Stimulated activated CD8-positive, alpha-beta memory T cell treated with anti-CD3 and anti-CD28 coated beads, Interleukin-7, amount 100 ng/mL, for 1 hour (primary cell): ENCODE measurements at places on chromosomes 2 and 18.

- DNase-seq, result no peak
Observed at GRCh38 chr2:228786901-228787300, 484.2 kb downstream of the PID1 start.

- DNase-seq, result no peak
Observed at GRCh38 chr2:102141970-102142828, at the start of gene IL1R1. IL1R1 (plus strand) TSS chr2:102142746; CDS start chr2:102157725, 14,979 bp downstream.

DNA sequence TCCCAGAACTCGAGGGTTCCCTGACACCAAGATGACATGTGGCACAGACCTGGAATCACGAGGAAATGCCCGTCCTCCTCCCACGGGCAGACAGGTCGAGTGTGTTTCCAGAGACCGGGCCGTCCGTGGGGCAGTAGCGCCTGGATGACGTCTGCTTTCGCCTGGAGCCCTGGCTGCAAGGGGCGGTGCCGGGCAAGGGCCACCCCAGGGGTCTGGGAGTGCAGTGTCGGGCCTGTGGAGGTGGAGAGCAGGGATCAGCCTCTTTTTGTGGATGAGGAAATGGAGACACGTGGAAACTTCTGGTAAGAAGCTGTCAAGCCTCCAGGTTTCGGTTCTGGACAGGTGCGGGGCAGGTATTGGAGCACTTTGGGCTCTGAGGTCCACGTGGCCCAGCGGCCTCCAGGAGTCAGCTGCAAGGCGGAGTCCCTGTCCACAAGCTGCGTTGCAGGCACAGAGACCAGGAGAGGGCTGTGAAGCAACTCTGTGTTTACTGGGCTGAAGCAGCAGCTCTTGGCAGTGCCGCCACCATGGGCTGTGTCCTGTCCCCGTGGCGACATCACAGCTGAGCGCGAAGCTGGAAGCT is 25.6 kb downstream of the NFATC1 start:
- DNase-seq, result no peak

DNA sequence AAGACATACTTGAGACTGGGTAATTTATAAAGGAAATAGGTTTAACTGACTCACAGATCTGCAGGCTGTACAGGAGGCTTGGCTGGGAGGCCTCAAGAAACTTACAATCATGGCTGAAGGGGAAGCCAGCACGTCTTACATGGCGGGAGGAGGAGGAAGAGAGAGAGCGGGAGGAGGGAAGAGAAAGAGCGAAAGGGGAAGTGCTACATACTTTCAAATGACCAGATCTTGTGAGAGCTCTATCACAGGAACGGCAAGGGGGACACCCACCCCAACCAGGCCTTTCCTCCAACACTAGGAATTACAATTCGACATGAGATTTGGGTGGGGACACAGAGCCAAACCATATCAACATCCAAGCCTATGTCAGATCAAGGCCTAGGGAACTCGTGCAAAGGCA is 24.2 kb downstream of the MYL12B start:
- no peak for DNase-seq

GRCh38 chr2:8835279-8835678 is 2.1 kb downstream of the KIDINS220 start:
- DNase-seq, result no peak

DNA sequence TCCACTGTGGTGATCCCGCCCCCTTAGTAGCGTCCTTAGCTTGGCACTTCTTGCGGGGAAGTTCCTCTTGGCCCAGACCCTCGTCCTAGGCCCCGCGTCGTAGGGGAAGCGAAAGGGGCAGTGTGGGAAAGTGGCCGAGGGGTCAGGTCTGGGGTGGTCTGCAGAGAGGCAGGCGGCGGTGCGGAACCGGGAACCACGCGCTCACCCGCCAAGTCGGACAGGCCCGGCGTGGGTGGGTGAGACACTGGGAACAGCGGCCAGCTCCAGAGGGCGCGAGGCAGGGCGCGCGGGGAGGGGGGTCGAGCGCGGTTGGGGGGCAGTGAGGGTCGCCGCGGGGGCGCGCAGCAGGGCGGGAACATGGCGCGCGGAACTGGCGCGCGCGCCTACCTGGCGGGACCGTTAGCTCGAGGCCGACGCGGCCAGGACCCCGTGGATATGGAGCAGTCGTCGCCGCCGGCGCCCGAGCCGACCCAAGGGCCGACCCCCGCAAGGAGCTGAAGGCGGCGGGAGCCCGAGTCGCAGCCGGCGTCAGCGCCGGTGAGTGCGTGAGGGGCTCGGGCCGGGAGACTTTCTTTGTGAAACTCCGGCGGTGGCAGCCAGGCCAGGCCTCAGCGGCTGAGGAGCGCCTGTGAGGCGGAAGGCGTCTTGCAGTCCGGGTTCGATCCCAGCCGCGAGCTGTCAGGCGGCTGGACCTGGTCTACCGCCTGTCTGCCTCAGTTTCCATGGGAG is 2896.7 kb upstream of the TEKT4 start:
- no peak for DNase-seq

- no peak for DNase-seq
Observed at GRCh38 chr2:170712653-170713542, 2.2 kb upstream of the SP5 start.

GRCh38 chr2:23426263-23426905 is 41.4 kb downstream of the KLHL29 start:
- DNase-seq, result no peak
